Hindlimb muscle (tissue), 1 donor: ENCODE measurements at places on chromosomes 16 and 17. TPM values are rescaled to one million over a fixed set of nuclear protein-coding genes. Genes with fewer than 3 reads are reported as not detected.

GRCh38 chr16:67644038-67644437 is 906 bp upstream of the CARMIL2 start:
- DNase-seq = no peak

DNA sequence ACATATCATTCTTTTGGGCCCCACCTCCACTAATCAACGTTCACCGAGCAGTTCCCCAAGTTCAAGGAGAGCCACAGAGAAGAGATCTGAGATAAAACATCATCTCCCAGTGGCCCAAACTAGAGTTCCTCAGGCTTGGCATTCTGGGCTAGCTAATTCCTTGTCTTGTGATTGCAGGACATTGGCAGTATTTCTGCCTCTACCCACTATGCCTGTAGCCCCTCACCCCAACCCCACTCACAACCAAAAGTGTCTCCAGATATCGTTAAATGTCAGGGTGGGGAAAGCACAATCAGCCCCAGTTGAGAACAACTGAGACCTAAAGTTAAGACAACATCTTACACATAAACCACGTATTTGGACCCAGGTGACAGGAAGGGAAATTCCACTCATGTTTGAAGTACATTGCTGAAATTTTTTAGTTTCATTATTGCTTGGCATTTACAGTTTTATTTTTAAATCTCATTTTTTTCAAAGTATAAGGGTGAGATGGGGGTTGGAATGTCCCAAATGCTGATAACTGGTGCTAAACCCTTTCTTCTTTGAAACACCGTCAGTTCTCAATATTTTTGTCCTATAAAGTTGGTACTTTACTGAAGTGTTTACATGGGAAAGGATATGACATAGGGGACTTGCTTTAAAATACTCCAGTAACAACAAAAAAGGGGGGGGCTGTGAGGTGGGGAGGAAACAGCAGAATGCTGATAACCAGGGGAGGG is 13.6 kb downstream of the ZC3H7A start:
- DNase-seq = no peak

- DNase-seq = no peak
Observed at GRCh38 chr17:50022463-50023130, 27.6 kb upstream of the DLX3 start.

GRCh38 chr16:51151435-51151960 is 428 bp upstream of the SALL1 start:
- DNase-seq = no peak

GRCh38 chr16:1258906-1259759 is 3.3 kb downstream of the TPSD1 start:
- no peak for DNase-seq

DNA sequence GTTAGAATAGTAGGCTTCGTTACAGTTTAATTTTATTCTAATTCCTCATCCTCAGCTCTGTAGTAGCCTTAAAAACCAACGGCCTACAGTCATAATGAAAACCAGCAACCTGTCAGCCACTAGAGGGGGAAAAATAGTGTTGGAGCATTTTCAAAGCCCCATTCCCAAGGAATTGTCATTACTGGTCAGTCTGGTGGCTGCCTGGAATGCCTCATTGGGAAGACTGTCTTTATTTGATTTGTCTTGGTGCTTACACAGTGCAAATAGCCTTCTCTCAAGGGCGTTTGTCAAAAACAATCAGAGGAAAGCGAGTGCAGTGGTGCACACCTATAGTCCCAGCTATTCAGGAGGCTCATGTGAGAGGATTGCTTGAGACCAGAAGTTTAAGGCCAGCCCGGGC is 4.7 kb downstream of the LPCAT2 start:
- no peak for DNase-seq

- no peak for DNase-seq
Observed at GRCh38 chr17:31627960-31628359, 231.1 kb downstream of the COPRS start.

GRCh38 chr16:89370081-89370511 is 120.3 kb downstream of the ANKRD11 start:
- no peak for DNase-seq

GRCh38 chr16:12546918-12547607 is 256.6 kb downstream of the CPPED1 start:
- no peak for DNase-seq

DNA sequence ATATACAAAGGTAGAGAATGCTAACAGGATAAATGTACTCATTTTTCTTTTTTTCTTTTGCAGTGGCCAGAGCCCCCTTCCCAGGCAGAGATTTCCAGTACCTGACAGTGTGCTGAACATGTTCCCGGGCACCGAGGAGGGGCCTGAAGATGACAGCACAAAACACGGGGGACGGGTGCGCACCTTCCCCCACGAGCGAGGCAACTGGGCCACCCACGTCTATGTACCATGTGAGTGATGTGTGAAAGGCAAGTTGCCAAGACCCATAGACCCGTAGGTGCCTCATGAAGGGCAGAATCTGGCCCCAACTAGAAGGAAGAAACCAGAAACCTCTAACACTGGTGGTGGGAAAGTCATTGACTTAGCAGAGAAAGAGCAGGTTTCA is 1.2 kb downstream of the USB1 start:
- no peak for DNase-seq

OTOP3 gene
- not detected for polyA plus RNA-seq

NEK8 gene
- polyA plus RNA-seq = 3.7 TPM

CNOT1 gene
- polyA plus RNA-seq = 92.5 TPM

CD300LF gene
- polyA plus RNA-seq = 0.18 TPM

LPCAT2 gene
- polyA plus RNA-seq = 20.9 TPM

UMOD gene
- polyA plus RNA-seq = not detected

BIRC5 gene
- 13.6 TPM for polyA plus RNA-seq

RPL23 gene
- 2,574 TPM for polyA plus RNA-seq
